ENCODE measurements at places on chromosomes 12 and 14. TPM values are rescaled to one million over a fixed set of nuclear protein-coding genes. Genes with fewer than 3 reads are reported as not detected.

Gene KRT75
- not detected for total RNA-seq

Gene C14orf93
- total RNA-seq: 7.1 TPM

Gene SERPINA10
- total RNA-seq: not detected

Gene SPPL3
- 8.1 TPM for total RNA-seq

DNA sequence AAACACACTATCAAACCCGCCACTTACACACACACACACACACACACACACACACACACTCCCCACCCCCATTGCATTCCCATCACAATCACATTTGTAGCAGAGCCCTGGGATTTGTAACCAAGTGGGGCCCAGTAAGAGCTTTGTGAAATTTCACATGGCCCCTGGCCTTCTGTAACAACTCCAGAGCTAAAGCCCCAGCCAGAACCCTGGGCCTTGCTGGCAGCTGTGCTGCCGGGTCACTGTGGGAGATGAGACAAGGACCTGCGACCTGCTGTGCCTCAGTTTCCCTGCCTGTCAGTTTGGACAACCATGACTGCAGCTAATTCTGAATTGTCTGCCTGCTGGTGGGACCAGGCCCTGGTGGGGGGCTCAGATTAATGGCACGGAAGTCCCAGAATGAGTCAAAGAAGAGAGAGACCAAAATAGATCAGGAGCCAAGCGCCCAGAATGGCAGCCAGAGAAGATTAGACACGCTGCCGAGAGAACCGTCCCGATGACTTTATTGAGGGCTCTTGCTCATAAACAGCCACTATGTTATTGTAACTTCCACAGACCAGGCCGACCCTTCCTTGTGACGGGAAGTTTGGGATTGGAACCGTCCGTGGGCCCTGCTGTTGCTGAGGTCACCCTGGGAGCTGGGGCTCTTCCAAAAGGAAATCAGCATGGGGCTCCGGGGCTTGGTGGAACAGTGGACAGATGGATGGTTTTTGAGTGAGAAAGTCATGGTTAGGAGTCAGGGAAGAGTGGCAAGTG lies 123.1 kb downstream of the ZFP36L1 start:
- peak; percentile 9 for DNase-seq

DNA sequence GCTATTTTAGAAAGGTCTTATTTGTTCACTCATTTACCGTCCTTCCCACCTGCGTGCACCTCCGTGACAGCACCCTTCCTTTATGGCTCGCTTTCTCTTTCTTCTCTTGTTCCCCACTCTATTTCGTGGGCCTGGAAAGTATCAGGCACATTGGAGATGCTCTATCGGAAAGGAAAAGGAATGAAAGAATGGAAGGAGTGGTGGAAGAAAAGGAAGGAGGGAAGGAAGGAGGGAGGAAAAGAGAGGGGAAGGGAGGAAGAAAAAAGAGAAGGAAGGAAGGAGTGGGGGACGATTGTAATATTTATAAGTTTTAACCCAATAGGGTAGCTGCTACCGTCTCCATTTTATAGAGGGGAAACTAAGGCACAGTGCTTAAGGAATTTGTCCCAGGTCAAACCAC lies 363.4 kb downstream of the CACNA1C start:
- DNase-seq: no peak

DNA sequence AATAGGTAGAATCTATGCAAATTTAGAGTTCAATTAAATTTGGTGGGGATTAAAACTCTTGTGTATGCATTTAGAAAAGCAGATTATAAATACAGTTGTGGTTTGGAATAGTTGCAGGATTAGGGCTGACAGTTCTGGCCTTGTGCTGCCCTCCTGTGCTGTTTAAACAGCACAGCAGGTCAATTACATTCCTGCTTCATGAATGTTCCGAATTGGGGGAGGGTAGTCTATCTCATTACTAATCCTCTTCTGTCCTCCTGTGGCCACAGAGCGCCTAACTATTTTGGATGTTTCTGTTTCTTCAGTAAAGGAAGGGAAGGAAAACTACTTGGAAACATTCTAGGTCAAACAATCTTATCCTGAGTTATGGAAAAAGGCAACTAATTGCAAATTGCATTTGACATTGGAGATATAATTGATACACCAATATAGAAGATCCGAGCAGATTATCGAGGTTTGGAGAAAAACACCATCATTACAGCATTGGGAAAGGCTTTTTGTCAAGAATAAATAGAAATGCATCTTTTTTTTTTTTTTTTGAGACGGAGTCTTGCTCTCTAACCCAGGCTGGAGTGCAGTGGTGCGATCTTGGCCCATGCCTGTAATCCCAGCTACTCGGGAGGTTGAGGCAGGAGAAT lies 8.7 kb upstream of the GPR19 start:
- DNase-seq: peak; percentile 97

DNA sequence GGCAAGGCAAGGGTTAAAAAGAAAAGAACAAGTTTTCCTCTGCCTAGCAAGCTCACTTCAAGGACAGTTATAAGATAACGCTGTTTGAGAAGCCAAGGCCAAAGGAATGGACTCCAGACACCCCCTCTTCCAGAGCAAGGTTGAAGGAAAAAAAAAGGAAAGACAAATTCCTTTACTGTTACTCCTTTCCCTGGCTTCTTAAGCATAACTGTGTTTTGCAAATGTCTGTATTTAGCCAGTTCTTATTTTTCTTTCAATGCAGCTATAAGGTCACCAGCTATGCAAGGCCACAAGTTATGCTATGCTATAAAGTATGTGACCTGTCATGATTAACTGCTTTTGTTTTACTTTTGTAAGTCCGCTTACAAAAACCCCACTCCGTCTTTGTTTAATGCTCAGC lies 26.6 kb downstream of the ZNF410 start:
- peak; percentile 44 for DNase-seq

GRCh38 chr12:47990351-47991105 lies 13.7 kb downstream of the COL2A1 start:
- DNase-seq: no peak
